Right hindlimb (tissue), 1 donor: ENCODE measurements at places on chromosomes 6 and 20.

GRCh38 chr6:24831771-24832716, 33.3 kb upstream of the ARMH2 start:
- DNase-seq = no peak

GRCh38 chr20:5070081-5070480, 49.7 kb downstream of the PCNA start:
- no peak for DNase-seq

GRCh38 chr20:57499676-57500075, 25.3 kb downstream of the CTCFL start:
- no peak for DNase-seq

DNA sequence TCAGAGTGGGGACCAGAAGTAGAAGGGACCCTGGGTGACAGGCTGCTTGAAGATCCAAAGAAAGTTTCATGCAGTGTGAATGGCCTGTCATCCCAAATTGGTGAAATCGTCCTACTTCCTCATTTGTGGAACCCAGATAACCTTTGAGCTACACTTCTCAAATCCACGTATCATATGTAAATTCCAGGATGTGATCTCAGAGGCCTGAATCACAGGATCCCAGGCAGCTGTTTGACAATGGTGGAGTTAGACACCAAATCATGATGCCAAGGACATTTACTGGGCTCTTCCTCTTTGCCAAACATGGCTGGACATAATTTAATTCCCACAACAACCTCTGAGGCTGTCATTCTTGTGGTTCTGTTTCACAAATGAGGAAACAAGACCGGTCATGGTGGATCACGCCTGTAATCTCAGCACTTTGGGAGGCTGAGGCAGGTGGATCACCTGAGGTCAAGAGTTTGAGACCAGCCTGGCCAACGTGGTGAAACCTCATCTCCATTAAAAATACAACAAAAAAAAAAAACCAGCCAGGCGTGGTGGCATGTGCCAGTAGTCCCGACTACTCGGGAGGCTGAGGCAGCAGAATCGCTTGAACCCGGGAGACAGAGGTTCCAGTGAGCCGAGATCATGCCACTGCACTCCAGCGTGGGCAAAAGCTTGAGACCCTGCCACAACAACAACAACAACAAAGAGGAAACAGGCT, 39.9 kb upstream of the TTPAL start:
- DNase-seq = no peak
